ENCODE measurements at places on chromosomes 13 and 19.

DNA sequence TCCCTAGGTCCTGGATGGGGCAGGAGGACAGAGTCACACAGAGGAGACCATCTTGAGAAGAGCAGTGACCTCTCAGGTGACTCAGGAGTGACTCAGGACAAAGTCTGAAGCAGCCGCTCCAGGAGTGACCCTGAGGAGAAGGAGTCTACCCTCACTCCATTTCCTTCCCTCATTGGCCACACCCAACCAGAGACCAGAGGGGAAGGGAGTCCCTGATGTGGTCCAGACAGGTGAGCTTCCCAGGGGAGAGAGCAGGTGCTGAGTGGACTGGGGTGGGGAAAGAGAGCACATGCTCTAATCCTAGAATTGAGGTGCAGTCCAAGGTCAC, 75.5 kb upstream of the MEDAG start:
- no peak for DNase-seq

DNA sequence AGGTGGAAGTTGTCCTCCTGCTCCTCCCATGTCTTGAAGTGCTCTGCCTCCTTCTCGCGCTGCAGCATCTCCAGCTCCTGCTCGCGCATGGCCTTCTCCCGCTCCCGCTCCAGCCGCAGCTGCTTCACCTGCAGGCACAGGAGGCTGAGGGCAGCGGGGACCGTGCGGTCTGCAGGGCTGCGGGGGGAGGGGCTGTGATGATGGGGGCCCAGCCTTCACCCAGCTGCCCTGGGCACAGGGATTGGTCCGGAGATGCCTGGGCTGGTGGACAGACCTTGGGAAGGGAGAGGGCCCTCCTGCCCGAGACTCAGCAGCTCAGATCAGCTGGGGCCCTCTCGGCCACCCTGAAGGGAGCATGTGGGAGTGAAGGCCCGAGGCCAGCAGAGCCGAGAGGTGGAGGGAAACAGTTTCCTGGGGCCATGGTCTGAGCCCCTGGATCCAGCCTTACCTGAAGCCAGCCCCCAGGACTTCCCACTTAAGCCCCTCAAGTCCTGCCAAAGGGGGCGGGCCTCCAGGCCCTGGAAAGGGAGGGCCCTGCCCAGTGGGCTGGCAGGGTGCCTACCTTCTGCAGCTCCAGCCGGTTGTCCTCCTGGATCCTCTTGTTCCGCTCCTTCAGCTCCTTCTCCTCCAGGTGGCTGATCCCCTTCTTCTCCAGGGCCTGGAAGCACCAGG, 6.3 kb downstream of the CACTIN start:
- DNase-seq: no peak

DNA sequence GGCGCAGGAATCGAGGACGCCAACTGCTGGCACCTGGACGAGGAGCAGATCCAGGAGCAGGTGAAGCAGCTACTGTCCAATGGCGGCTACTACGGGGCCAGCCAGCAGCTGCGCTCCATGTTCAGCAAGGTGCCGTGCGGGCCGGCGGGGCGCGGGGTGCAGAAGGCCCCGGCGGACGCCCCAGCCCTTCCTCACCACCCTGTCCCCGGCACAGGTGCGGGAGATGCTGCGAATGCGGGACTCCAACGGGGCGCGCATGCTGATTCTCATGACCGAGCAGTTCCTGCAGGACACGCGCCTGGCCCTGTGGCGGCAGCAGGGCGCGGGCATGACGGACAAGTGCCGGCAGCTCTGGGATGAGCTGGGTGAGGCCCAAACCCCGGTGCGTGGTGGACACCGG, 13.6 kb downstream of the ZSWIM4 start:
- no peak for DNase-seq

DNA sequence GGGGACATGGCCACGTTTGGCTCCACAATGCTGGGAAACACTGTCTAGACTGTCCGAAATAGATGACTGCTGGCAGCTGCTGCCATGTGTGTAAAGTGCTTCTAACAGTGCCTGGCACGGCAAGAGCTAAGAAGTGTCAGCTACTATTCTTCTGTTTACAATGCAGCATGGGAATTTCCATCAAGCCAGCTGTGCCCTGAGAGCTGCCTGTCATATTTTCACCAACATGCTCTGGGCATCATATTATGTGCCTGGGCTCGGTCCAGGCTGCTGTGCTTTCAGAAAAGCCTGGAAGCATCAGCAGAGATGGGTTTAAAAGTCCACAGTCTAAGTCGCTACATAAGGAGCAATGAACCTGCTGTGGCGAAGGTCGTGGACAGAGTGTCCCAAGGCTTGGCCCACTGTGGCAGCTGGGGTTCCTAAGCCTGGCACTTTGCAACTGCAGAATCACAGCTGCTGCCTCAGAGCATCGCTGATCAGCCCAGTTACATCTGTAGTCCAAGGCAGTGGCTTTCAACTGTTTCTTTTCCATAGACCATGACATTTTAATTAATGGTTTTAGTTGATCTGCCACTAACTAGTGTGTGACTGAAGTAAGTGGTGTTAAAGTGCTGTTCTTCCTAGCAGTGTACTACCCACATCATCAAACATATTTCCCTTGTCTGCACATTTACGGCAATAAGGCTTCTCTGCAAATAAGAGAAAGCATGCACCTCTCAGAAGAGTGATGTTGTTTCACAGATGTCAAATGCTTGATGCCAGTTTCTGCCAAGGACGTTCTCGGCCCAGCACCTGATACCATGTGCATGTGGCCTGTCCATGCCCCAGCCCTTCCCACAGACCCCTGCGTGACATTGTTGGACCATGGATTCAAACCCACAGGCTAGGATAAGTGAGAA, 95.7 kb upstream of the C1QTNF9B start:
- DNase-seq: no peak

DNA sequence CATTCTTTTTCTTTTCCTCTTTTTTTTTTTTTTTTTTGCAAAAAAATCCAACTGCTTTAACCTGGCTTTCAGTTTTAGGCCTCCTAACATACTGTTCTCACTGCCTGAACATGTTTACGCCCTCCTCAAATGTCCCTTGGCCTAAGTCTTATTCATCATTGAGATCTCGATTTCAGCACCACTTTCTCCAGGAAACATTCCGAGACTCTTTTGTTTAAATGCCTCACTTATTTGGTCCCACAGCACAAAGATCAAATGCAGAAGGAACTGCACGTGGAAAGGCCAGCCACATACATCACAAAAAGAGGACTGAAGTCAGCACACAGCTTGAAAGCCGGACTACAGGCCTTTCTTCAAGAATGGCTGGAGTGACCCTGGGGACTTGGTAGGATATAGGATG, 79.2 kb upstream of the POMP start:
- DNase-seq: no peak

DNA sequence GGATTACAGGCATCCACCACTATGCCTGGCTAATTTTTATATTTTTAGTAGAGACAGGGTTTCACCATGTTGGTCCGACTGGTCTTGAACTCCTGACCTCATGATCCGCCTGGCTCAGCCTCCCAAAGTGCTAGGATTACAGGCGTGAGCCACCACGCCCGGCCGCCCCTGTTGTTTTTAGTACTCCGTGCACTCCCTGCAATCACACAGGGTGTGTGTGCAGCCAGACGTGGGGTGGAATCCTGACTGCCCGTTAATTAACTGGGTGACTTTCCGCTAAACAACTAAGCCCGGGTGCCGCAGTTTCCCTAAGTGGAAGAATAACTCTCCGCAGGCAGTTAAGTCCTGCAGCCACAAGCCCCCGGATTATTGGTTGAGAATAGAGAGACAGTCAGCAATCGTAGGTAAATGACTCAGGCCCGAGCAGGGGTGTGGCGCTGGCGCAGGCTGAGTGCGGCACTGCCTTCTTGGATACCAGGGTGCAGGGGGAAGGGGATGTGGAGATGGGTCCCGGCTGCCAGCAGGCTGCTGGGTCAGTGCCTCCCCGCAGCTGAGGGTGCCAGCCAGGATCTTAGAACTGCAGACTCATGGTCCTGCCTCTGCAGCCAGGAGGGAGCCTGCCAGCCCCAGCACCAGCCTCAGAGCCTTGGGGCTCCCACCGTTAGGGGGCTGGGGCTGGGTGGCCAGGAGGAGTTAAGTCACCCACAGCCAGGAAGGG, 6.1 kb upstream of the FXYD3 start:
- DNase-seq: no peak

GRCh38 chr13:82245860-82246259, 1636.4 kb downstream of the SLITRK1 start:
- DNase-seq: no peak

DNA sequence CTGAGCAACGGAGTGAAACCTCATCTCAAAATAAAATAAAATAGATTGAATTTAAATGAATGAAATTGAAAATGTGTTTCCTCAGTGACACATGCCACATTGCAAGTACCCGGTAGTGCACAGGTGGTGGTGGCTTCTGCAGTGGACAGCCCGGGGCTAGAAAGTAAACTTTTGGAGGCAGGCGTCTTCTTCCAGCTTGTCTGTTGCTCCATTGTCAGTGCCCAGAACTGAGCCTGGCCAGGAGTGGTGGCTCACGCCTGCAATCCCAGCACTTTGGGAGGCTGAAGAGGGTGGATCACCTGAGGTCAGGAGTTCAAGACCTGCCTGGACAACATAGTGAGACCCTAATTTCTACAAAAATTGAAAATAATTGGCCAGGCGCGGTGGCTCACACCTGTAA, 5.7 kb downstream of the MYH14 start:
- no peak for DNase-seq

DNA sequence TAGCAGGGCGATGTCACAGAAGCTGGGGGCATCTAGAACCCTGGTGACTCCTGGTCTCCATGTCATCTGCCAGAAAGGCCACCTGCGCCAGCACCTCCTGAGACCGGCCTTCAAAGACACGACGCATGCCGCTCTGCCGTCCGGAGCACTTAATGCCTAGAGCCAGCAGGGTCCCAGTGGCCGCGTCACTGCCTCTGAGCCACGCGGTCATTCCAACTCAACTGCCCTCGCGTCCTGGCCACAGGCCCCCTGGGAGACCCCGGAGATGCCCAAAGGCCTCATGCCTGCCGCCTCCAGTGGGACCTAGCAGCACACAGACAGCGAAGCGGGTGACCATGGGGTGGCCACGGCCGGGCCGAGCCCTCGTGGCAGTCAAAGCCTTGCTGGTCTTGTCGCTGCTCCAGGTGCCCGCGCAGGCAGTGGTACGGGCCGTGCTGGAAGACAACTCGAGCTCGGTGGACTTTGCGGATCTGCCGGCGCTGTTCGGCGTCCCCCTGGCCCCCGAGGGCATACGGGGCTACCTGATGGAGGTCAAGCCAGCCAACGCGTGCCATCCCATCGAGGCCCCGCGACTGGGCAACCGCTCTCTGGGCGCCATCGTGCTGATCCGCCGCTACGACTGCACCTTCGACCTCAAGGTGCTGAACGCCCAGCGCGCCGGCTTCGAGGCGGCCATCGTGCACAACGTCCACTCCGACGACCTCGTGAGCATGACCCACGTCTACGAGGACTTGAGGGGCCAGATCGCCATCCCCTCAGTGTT, at the start of gene ZNRF4:
Gene ZNRF4, plus strand, starts transcription at position 51 of the 763 bp plus-strand sequence. Its CDS starts 75 bp downstream, at position 126.
- no peak for DNase-seq

Measured in GM04504 (cell line).